ENCODE measurements at places on chromosomes 6 and 20.

- DNase-seq, result no peak
These were observed 39.9 kb upstream of the FRMD1 start for GRCh38 chr6:168118935-168119334.

DNA sequence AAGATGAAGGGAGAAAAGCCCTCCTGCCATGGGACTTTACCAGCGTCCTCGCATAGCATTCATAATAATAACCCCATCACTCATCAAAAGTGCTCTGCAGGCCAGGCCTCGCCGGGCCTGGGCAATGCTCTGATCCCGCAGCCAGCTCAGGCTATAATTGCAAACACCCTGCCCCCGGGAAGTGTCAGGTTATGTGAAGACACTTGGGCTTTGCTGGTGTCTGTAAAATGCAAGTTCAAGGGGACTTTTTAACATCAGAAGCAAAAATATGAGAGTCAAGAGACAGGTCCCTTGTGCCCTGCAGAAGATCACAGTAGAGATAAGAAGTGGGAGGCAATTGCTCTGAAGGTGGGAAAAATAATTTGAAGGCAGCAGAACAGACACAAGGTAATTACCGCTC, 381.0 kb downstream of the MAFB start:
- DNase-seq, result no peak

- DNase-seq, result no peak
These were observed 289.9 kb downstream of the DHX35 start for GRCh38 chr20:39252035-39252434.

GRCh38 chr6:19336579-19336978, 500.6 kb upstream of the ID4 start:
- no peak for DNase-seq

GRCh38 chr20:62416651-62417637, 9.9 kb upstream of the CABLES2 start:
- no peak for DNase-seq

- DNase-seq, result no peak
These were observed 978.3 kb upstream of the MAP3K7 start for GRCh38 chr6:91565207-91565606.

- no peak for DNase-seq
These were observed 8.8 kb upstream of the FBXO30 start for GRCh38 chr6:145823328-145823944.

DNA sequence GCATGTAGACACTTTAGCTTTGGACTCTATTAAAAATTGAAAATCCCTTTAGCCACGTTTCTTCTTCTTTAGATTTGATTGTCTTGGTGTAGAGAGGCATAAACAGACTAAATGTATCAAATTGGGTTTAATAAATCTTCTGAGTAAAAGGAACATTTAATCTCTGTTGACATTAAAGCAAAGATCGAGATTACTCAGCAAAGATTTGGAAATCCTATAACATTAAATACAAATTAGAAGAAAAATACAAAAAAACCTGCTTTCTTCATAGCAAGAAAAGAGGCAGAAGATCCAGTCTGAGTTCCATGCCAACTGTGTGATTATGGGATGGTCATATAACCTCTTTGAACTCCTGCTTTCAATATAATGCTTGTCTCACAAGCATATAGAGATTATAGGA, 172.3 kb downstream of the GJA1 start:
- no peak for DNase-seq

DNA sequence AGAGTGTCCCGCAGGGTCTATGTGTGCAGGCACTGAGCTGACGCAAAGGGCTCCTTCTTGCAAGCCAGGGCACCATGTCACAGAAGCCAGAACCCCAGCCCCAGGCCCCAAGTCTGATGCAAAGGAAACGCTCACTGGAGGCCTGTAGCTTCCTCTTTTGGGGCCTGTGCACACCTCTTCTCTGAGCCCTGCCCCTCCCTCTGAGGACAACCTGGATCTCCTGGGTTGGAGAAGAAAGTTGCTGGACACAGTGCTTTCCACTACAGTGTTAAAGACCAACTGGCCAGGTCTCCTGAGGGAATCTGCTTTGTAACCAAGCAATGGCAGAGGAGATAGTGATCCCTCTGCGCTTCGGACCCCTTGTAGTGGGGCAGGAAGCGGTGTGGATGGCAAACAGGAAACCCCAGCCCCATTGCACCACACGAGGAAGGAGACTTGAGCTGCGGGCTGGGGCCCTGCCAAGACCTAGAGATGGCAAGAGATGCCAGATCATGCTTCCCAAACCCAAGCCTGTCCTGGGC, 90.0 kb downstream of the PRND start:
- no peak for DNase-seq

DNA sequence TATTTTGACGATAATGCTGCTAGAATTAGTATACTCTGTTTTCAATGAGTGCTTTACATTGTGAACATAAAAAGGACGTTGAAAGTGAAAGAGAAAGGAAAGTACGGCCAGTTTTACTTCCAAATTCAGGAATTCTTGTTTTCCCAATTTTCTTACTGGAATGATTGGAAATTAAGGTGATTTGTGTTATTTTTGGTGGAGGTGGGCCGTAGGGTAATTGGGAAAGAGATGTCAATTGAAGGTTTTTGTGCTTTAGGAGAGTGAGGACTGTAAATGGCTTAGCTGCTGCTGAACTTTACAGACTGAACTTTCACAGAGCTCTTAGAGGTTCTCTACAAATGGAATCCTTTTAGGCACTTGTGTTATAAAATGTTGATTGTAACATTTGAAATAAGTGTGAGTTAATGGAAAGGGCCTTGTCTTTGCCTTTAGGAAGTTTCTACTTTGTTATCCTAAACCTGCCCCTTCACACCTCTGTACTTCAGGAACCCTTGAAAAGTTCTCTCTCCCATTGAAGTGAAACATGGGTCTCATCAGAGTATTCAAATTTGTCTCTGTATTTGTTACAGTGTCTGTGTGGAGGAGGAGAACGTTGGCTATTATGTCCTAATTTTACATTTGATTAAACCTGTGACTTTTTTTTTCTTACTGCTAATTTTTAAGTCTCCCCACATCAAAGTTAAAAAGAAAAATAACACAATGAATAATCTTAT, 256.4 kb downstream of the ARID1B start:
- no peak for DNase-seq

DNA sequence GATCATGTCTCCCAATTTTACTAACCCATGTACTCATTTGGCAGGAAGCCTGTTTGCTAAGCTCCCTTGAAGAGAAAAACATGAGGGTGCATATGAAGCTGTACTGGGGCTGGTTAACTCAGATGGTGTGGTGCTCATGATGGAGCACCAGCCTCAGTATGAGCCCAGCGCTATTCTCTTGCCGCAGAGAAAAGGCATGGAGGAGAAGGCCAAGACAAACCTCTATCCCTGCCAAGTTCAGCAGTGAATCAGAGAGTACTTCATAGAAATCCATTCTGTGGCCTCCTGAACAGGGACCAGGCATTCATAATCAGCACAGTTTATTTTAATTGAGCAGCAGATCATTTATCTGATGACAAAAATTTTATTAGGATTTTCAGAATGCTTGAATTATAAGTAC, 398.1 kb downstream of the LMBRD1 start:
- DNase-seq, result no peak

DNA sequence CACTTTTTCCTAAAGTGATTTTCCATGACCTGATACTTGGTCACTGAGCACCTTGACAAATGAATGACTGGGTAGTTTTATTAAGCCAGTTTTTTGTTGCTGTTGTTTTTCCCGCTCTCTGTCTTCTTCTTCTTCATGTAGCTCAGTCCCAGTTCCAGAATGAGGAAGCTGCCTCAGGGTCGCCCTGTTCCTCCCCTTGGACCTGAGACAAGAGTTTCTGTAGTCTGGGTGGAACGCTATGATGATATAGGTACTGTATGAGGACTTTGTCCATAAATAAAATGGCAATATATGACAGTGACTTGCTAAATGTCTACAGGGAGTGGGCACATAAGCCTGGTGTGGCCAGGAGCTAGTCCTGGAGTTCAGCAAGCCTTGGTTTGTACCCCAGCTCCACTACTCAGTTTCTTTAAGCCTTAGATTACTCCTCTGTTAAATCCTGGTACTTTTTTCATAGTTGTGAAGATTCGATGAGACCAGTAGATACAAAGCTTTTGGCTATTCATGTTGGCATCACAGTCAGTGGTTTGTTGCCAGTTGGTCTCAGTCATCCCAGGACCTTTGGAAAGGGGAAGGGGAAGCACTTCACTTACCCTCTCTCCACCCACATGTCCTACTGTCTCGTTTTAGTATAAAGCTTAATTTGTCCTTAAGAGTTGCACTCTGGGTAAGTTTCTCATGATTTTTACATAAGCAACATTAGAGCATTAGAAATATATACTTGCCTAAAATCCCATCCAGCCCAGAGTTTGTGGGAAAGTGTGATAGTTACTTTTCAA, 11.1 kb upstream of the ADIG start:
- no peak for DNase-seq

DNA sequence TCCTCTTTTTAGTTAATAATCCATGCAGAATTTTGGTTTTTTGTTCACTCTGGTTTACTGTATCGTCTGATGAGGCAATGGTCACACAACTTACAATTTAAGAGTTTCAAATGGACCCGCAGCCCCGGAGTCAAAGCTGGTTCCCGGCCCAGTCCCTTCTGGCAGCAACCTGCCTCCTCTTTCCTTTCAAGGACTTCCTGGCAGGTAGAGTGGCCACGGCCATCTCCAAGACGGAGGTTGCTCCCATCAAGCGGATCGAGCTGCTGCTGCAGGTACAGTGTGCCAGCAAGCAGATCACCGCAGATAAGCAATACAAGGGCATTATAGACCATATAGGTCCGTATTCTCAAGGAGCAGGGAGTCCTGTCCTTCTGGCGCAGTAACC, 218.2 kb downstream of the GJA1 start:
- no peak for DNase-seq

GRCh38 chr20:4091490-4092479, 76.4 kb upstream of the RNF24 start:
- DNase-seq, result no peak

DNA sequence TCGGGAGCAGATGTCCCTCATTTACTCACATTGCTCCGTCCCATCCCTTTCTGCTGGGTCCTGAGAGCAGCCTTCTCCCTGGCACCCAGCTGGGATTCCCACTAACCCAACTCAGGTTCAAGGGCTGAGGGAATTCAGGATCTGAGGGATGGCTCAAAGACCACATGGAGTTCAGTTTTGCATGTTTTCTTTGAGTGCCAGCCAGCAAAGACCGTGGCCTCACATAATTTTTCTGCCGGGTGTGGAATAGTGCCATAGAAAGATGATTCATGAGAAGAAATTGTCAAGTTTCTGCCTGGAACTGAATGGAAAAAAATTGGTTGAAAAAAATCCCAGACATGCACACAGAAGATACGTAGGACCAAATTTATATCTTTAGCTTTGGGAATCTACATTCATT, 168.6 kb downstream of the CD83 start:
- DNase-seq, result no peak

GRCh38 chr20:50356525-50356885, 153.7 kb upstream of the PTPN1 start:
- DNase-seq, result no peak

DNA sequence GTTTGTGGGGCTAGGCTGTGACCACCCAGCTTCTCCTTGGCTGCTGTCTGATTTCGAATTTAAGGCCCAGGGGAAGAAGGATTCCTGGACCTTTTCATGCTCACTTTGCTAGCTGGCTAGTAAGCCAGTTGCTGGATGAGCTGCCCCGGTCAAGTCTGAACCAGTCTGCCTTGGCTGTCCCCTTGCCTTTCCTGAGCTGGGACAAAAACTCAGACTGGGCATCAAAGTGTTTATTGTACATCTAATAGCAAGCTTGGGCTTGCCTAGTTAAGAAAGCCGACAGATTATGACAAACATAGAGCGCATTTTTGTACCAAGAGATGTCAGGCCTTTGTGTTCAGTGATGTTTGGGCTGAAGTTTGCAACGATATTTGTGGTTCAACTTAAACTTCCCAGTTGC, 750 bp upstream of the PAK5 start:
- no peak for DNase-seq

DNA sequence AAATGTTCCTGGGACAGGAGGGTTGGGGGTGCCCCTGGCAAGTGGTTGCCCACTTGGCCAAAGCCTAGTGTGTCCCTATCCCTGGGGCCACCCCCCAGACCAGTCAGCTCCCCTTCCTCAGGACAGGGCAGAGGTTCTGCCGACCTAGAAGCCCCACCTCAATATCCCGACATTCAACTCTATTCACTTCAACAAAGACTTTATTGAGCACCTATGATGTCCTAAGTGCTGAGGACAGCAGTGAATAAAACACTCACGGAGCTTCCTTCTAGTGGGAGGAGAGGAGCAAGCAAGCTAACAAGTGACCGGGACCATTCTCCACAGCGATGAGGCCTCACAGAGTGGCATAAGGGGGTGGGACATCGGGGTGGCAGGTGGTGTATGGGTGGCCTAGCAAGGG, 52.7 kb downstream of the GRM4 start:
- no peak for DNase-seq

- DNase-seq, result no peak
These were observed 262.6 kb upstream of the PRND start for GRCh38 chr20:4459081-4459480.

- DNase-seq, result no peak
These were observed 53.9 kb downstream of the PXDC1 start for GRCh38 chr6:3697609-3698008.

DNA sequence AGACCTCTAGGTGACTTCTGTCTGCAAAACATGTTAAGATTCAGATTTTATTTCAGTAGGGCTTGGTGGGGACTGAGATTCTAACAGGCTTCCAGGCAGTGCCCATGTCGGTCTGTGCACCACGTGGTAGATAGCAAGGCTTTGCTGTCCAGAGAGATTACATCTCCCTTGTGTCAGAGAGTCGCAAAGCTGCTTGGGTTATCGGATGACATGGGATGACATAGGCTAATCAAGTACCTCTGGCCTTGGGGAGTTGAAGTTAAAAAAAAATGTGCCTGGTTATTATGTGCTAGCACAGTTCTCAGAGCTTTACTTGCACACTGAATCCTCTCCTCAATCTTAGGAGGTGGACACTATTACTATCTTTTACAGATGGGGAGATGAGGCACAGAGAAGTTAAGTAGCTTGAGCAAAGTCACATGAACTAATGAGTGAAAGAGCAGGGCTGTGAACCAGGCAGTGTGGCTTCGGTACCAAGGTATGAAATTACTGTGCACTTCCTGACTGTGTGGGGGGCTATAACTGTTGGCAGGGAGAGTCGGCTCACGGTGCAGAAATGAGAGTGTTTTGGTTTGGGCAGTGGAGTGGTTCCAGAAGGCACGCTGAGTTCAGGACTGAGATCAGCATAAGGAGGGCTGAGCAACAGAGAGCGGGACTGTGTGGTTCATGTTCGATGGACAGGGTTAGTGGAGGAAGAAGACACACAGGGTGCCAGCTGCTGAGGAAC, 41.1 kb downstream of the FARS2 start:
- DNase-seq, result no peak

GRCh38 chr20:9352739-9353138, 161.7 kb upstream of the LAMP5 start:
- no peak for DNase-seq

GRCh38 chr6:142843361-142843760, 101.6 kb downstream of the HIVEP2 start:
- no peak for DNase-seq
